Forelimb muscle (tissue), 1 donor: ENCODE measurements at places on chromosomes 13 and 19. TPM values are rescaled to one million over a fixed set of nuclear protein-coding genes. Genes with fewer than 3 reads are reported as not detected.

Gene ZNF470
- 4.6 TPM for polyA plus RNA-seq

Gene NMRK2
- polyA plus RNA-seq: 285 TPM

Gene OVOL3
- polyA plus RNA-seq: not detected

Gene PDX1
- not detected for polyA plus RNA-seq

Gene ZNF524
- 10.0 TPM for polyA plus RNA-seq

Gene ZNF682
- polyA plus RNA-seq: 6.0 TPM

Gene IGLON5
- polyA plus RNA-seq: 0.10 TPM

Gene CLEC17A
- not detected for polyA plus RNA-seq

Gene CEACAM1
- polyA plus RNA-seq: 2.6 TPM

Gene LATS2
- 14.4 TPM for polyA plus RNA-seq

Gene CTXN1
- polyA plus RNA-seq: 2.0 TPM

Gene HCST
- 4.7 TPM for polyA plus RNA-seq

Gene ZNF829
- 3.8 TPM for polyA plus RNA-seq

Gene TEX101
- not detected for polyA plus RNA-seq

Gene CDC16
- polyA plus RNA-seq: 71.0 TPM

Gene C19orf85
- polyA plus RNA-seq: not detected

Gene GGN
- polyA plus RNA-seq: 0.43 TPM
